ENCODE measurements at places on chromosomes 12 and 14.

GRCh38 chr12:60279221-60279620 is 683.4 kb downstream of the SLC16A7 start:
- DNase-seq, result no peak

GRCh38 chr14:59688224-59689170 is 111.9 kb upstream of the CCDC175 start:
- DNase-seq, result peak; percentile 86

GRCh38 chr14:86915406-86915805 is 1077.6 kb downstream of the GALC start:
- peak; percentile 6 for DNase-seq

DNA sequence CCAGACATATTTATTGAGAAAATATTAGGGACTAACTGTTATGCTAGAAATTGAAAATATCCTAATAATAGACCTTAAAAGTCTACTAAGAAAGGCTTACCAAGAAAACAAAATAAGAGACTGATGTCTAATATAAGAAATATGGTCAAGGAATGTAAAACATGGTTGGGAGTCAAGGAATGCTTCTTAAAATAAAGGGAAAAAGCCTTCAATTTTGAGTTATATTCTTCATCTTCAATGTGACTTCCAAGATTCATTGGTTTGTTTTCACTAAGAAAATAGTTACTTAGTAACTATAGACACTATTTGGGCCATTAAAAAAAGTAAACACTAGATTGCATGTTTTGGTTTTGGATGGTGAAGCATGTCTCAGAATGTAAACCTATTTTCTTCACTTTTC is 88.1 kb upstream of the ETV6 start:
- no peak for DNase-seq

DNA sequence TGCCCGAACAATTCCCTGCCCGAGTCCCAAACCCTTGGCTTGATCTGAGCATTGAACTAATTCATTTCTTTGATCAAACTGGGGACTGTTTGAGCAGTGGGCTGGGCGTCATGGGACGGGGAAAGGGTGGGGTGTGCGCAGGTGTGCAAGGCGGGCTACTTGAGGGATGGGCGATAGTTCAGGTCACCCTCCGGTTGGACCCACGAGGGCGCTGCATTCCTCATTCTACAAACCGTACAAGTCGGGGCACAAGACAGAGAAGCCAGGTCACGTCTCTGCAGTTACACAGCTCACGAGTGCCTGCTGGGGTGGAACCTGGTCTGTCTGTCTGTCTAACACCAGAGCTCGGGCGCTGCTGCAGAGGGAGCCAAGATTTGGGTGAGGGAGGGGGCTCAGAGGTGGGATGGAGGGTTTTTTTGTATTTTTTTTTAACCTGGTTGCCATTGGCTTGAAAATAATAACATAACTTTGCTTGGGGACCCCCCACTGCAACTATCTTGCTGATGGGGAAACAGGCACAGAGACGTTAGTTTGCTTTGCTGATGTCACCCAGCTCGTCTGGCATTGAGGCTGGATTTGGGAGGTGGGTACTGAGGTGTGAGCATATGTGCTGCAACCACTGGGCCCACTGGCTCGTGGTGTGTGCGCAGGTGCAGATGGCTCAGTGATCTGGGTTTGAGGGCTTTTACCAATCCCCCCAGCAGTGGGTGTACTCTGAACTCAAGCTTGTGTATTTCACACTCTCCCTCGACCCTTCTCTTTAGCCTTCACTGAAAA is 7.6 kb upstream of the RTL1 start:
- DNase-seq, result no peak

GRCh38 chr12:107017042-107017441 is 30.1 kb upstream of the MTERF2 start:
- no peak for DNase-seq

DNA sequence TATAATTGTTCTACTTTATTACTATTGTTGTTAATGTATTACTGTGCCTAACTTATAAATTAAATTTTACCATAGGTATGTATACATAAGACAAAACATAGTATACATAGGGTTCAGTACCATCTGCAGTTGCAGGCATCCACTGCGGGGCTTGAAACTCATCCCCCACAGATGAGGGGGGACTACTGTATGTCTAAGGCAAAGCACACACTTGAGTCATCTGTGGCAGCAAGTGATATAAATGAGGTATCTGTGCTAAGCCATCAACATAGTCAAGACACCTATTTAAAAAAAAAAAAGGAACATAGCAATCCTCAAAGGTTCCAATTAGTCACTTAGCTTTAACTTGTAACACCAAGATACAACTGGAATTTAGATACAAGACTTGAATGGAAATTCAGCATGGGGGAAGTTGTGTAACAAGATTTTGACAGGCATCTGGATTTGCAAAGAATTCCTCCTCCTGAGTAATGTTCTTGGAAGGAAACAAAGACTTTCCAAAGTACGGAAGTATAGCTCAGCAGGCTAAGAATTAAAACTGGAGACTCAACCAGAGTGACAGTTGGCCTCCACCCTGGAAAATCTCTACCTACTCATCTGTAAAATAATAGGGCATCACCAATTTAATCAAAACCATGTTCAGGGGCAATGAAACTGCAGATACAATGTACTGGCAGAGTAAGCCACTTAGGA is 14.9 kb downstream of the DCAF5 start:
- DNase-seq, result no peak

DNA sequence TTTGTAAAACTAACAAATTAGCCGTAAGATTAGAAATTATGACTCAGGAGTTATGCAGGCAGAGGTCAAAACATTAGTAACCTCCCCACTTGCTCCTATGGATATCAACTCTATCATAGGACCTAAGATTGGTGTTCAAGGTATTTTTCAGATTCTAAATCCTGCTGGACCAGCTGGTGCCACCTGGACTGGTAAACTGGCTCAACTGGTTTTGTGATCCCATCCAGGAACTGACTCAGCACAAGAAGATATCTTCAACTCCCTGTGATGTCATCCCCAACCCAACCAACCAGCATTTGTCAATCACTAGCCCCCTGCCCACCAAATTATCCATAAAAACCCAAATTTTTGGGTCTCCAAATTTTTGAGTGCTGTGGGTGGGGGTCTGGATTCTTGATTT is 98.1 kb upstream of the OR4E1 start:
- no peak for DNase-seq

DNA sequence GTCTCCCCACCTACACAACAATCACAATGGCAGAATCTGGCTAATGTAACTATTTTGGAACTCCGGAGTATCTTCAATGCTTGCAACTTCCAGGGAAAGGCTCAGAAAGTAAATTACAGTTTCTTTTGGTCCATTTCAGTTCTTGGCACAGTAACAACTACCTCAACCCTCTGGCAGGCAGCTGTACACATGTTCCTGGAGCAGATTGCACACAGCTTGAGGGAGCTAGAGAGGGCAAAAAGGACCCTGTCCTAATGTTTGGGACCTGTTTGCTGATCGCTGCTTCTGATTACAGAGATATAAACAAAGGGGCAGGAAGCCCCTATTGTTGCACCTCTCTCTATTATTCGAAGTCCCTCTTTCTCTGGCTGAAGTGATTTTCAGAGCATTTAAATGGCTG is 35.2 kb upstream of the SLC38A1 start:
- DNase-seq, result no peak

DNA sequence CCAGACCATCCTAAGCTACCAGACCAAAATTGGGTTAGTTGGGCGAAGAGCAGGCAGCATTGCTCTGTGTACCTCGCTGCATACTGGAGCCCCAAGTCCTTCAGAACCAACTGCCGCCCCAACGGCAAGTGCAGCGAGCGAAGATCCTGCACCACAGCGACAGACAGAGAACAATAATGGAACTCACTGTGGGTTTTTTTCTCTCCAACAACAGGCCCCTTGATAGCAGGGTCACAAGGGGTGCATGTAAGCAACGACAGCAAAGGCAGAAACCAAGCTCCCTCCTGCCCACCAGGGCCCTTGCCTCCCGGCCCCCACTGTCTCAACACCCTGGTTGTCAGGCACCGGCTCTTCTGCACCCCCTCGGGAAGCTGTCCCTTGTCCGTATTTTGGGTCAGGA is 39.0 kb downstream of the RNF34 start:
- no peak for DNase-seq

DNA sequence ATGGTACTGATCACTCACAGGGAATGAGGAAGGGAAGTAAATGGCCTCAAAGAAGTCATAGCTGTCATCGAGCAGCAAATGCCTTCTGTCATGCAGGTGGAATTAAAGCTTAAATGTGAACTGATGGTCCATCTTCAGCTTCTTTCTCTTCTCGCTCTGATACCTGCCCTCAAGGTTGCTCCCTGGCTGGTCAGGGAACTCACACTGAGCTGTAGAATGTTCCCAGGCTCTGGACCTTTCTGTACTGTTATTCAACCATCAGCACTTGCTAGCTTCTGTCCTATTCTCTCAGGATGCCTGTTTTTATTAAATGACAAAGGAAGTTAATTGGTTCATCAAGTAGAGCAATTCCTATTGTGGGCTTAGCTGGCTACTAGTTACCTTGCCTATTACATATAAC is 463.8 kb downstream of the APAF1 start:
- no peak for DNase-seq

DNA sequence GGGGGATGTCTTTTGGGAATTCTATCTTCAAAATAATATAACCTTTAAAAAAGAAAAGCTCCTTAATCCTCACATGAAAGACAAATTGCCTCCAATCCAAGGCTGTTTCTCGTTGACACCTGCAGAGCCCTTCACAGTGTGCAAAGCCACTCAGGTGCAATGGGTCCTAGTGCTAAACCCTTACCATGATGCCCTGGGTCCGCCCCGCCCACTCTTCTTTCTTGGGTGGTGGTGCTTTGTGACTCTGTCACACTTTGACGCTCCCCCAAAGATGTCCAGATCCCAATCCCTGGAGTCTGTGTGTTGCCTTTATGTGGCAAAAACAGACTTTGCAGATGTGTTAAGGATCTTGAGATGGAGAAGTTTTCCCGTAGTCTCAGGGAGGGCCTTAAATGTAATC is 29.7 kb downstream of the CLMN start:
- DNase-seq, result no peak

DNA sequence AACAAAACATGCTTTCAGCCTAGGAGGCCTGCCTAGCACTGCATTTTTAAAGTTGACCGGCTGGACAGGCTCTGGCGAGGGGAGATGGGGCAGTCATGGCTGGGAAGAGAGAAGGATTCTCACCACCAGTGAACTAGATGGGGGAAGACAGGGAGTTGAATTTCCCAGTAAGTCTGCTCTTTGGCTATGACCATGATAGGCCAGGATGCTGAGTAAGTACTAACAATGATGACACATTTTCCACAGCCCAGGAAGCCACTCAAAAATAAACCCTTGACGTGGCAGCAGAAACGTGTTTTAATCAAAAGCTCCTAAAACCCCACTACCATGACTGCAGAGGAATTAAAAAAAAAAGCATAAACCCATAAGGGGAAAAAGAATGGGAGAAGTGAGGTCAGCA is 19.0 kb downstream of the KCTD10 start:
- DNase-seq, result no peak

DNA sequence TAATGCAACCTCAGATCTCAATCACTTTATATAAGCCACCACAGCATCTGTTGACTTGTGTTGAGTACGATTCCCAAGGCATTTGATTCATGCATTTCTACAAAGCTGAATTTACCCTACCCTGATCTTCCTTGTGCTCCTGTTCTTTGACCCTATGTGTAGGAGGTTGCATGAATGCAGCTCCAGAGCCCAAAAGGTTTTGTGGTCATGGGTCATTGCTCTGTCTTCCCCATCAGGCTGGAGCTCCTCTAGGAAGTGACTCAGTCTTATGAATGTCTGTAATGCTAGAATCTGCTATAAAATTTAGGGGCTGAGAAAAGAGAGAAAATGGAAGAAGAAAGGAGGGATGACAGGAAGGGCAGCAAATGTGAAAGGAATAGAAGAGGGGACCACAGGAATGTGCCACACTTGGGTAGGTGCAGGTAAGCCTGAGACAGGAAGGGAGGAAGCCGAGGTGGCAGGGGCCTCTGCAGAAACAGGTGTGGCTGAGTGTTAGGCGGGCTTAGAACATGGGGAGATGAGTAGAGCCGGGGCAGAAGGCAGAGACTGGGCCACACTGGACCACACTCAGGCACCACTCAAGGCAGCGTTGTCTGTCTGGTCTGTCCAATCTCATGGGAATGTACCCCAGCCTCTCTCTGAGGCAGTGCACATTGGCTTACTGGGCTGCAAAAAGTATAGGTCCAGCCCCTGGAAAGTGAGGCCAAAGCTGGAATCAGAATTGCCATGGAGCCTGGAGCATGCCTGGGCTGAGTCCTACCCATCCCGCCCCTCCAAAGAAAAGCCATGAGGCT is 334.1 kb downstream of the BCL11B start:
- DNase-seq, result no peak

GRCh38 chr12:93043192-93043876 is 114.2 kb upstream of the EEA1 start:
- DNase-seq, result no peak

DNA sequence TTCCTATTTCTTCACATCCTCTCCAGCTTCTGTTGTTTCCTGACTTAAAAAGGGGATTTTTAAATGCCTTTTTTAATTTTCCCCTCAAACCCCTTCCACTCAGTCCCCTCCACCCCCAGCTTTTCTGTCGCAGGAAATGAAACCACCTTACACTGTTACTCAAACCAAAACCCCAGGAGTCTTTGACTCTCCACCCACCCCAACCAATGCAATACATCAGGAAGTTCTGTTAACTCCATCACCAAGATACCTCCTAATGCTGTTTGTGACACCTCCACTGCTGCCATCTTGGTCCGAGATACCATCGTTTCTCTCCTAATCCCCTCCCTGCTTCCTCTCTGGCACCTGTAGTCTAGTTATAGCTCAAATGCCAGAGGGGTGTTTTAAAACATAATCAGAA is 25.4 kb upstream of the CPM start:
- DNase-seq, result no peak

GRCh38 chr12:1706632-1706980 is 15.7 kb downstream of the ADIPOR2 start:
- DNase-seq, result no peak

GRCh38 chr12:65653946-65654629 is 170.2 kb upstream of the HMGA2 start:
- no peak for DNase-seq

DNA sequence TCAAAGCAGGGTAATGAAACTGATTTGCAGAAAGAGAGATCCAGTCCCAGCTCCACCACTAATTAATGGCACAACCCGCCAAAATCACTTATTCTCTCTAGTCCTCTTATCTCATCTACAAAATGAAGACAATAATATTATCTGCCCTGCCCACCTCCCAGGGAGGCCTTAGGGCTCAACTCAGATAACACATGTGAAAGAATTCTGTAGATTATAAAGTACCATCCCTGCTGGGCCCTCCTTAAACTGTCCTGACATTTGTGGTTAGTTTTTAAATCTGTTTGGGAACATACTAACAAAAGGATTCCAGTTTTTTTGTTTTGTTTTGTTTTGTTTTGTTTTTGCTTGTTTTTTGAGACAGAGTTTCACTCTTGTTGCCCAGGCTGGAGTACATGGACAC is 7.3 kb downstream of the POMT2 start:
- DNase-seq, result no peak

DNA sequence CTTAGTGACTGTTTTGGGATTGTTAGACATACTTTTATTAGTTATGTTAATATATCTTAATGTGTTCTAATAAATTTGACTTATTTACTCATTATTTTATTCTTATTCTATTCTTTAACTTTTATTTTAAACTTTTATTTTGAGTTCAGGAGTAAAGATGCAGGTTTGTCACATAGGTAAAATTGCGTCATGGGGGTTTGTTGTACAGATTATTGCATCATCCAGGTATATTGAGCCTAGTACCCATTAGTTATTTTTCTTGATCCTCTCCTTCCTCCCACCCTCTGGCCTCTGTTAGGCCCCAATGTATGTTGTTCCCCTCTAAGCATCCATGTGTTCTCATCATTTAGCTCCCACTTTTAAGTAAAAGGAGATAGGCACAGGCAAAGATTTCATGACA is 495.5 kb downstream of the MDGA2 start:
- no peak for DNase-seq

GRCh38 chr12:83027021-83027723 is 340.5 kb downstream of the TMTC2 start:
- no peak for DNase-seq

Data from T47D (cell line).